ENCODE measurements at places on chromosomes 16 and 17.

DNA sequence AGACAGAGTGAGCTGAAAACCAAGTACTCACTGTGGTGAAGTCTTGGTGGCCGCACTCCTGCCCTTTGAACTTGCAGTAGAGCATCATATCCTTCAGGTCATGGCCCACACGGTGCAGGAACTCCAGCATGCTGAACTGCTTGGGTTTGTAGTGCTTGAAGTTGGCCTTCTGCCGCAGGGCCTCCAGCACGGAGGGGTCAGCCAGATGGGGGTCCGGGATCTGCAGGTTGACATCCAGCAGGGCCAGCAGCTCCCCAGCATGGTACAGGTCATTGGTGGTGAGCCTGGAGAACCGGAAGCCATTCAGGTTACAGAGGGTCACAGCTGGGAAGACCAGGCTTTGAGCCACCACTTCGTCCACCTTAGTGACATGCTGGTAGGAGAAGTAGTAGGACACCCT lies 99.1 kb upstream of the CCL2 start:
- DNase-seq: no peak

DNA sequence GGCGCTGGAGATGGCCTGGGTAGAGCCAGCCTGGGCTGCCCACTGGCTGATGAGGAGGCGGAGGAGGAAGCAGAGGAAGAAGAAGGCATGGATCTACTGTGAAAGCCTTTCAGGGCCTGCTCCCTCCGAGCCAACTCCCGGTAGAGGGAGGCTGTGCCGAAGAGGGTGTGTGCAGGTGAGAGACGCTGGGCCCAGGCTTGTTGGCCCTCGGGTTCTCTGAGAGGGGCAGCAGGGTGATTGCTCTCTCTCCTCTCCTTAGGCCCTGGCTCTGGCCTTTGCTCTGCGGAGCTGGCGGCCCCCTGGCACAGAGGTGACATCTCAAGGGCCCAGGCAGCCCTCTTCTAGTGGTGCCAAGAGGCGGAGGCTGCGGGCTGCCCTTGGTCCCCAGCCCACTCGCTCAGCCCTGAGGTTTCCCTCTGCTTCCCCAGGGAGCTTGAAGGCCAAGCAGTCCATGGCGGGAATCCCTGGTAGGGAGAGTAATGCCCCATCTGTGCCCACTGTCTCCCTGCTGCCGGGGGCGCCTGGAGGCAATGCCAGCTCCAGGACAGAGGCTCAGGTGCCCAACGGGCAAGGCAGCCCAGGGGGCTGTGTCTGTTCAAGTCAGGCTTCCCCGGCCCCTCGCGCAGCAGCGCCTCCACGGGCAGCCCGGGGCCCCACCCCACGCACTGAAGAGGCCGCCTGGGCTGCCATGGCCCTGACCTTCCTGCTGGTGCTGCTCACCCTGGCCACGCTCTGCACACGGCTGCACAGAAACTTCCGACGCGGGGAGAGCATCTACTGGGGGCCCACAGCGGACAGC lies 3.6 kb downstream of the TP53I13 start:
- no peak for DNase-seq

DNA sequence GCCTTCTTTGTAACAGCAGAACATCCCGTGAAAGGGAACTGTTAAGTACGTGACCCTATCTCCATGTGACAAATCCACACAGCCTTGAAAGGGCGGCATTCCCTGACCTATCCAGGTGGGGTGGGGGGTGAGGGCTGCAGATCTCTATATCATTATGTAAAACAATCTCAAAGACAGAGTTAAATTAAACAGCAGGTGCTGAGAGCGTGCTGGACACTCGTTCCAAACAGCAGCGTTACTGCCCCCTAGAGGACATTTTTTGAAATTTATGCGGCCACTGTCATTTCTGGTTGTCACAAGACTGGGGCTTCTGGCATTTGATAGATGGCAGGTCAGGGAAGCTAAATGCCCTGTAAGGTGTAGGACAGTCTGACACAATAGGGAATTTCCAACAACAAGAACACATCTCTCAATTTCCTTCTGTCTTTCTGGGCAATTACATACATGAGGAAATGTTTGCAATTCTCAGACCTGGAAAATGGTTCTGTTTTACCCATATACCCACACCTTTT lies 6.7 kb upstream of the SLC25A39 start:
- DNase-seq: peak; percentile 62

DNA sequence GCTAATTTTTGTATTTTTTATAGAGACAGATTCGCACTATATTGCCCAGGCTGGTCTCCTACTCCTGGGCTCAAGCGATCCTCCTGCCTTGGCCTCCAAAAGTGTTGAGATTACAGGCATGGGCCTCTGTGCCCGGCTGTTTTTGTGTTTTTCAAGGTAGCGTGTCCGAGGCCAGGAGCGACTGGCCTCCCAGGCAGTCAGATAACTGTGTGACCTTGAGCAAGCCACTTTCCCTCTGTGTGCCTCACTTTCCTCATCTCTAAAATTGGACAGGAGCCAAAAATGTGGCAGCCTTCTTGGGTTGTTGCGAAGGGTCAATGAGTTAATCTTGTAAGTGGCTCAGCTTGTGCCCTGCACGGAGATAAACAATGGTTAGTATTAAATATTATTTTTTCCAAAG lies 2.4 kb downstream of the ABCC1 start:
- DNase-seq: no peak

GRCh38 chr17:77315551-77316190 lies 174.9 kb downstream of the SEC14L1 start:
- DNase-seq: no peak

GRCh38 chr16:29316761-29317183 lies 89.7 kb downstream of the NPIPB11 start:
- DNase-seq: no peak

- no peak for DNase-seq
Observed at GRCh38 chr17:35084987-35085386, 21.5 kb upstream of the RFFL start.

- no peak for DNase-seq
Observed at GRCh38 chr16:79253100-79253631, 347.4 kb downstream of the MAF start.

DNA sequence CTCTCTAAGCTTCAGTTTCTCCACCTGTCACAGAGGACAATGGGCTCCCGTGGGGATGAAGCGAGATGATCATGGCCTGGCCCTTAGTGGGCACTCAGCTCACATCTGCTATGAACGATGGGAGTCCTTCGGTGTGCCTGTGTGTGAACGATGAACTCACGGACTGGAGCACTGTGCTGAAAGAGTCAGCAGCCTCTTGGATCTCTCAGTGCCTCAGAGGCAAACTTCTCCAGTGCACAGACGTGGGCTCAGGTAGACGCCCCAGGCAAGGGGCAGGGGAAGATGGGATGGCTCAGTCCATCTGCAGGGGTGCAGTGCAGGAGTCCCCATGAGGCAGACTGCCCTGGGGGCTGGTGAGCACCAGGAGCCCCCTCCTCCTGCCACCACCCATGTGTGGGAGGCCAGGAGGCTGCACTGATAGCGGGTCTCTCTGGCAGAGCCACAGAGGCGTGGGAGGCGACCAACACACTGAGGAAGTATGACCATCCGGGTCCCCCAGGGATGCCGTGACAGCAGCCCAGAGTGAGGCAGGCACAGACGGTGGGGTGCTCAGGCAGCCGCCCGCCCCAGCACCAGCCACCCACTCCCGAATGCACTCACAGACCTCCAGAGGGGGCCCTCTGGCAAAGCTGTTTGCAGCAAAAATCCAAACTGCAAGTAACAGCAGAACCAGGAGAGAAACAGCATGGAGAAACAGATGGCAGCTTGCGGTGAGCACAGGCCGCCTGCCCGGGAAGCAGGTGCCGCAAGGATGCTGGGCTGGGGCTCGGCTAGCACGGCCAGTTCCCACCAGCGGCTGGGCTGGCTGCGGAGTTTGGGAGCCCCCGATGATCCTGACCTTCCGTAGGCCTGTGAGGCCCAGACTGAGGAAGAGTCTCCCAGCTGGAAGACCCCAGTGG lies 82.7 kb downstream of the RPH3AL start:
- DNase-seq: no peak

DNA sequence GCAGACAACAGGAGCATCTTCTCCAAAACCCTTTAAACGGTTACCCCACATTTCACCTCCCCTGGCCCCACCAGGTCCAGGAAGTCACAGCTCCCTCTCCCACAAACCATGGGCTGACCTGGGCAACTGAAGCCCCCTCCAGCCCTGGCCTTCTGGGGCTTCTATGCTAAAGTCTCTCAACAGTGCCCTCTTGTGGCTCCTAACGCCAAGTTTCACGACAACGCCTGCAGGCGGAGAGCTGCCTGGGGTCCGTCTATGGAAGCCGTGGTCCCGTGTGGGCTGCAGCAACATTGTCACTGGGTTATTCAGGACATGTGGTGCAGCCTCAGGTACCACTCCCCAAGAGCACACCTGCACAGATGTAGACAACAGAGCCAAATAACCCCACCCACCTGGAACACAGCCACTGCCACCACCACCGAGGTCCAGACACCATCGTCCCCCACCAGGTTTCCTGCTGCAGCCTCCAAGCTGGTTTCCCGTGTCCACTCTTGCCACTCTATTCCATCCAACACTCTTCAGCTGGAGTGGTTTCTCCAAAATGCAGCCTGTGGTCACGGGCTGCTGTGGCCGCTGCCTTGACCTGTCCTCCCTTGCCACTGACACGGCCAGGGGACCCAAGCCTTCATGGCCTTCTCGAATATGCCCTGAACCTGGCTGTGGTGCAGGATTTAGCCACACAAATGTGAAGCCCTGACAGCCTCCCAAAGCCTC lies 19.1 kb downstream of the C16orf95 start:
- DNase-seq: no peak

DNA sequence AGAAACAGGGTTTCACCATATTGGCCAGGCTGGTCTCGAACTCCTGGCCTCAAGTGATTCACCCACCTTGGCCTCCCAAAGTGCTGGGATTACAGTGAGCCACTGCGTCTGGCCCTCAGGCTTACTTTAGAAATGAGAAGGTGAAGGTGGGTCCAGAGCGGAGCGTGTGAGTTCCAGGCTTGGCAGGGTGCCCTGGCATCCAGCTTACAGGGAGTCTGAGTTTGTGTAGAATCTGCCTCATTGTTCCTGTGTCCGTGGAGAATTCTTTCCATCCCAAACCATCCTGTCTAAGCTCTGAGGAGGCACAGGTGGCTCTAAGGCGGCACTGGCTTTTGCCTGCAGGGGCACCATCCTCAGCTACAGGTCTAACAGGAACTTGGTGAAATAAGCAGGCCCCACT lies 50.6 kb downstream of the RAB11FIP3 start:
- DNase-seq: no peak

GRCh38 chr17:44310609-44311376 lies 2.4 kb downstream of the RUNDC3A start:
- DNase-seq: no peak

GRCh38 chr16:79756571-79756970 lies 156.0 kb upstream of the MAF start:
- no peak for DNase-seq

DNA sequence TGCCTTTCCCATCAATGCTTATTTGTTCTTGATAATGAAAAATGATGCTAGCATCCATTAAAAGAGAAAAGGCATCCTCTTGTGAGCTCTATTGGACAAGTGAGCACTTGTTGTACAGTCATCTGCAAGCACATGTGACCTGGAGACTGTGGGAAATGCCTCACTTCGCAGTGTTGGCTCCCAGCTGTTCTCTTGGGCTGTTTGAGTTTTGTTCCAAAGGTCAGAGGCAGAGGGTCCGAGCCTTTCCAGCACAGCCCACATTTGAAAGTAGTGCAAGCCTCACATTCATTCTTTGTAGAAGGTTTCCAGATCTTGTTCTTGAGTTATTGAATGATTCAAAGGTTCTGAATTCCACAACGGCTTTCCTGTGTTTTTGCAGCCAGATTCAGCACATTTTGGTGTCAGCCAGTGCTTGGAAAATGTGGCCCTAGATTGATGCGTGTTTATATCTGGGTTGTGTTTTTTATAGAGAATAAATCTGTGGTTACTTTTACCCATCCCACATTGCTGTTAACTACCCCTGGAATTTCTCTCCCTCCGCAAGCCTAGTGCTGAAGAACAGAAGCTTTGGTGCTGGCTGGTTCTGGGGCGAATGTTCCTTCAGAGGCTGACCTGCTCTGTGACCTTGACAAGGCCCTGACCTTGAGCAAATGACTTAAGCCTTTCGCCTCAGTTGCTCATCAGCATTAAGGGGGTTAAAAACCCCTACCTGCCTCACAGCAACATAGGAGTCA lies 49.8 kb downstream of the CDH1 start:
- DNase-seq: no peak

DNA sequence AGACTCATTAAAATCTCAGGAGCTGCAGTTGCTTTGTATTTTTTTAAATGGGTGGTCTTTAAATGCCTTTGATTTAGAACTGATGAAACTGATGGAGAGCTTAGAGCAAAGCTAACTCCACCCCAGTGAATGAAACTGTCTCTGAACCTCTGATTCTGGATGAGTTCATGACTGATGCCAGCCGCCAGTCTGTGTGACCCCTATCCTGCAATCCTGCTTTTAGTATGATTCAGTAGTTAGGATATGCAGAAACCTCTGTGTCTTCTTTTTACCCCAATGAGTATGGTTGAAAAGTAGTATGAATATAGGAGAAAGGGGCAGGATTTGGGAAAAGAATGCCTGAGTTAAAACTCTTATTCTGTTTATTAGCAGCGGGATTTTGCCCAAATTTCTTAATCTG lies 12.3 kb upstream of the SALL1 start:
- no peak for DNase-seq

DNA sequence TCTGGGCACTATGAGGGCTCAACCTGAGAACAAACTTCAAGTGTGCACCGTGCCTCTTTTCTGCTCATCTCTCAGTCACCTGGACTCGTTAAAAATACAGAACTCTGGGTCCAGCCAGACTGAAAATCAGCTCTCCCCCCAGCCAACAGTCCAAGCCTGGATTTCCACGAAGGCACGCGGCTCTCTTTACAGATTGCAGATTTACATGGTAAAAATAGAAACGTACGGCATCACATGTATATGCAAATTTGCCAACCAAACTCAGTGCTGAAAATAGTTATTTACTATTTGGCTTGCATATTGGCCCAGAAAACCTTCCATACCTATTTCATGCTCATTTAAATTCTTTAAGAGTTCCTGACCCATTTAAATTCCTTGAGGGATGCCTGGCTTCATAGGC lies 315.8 kb downstream of the MAF start:
- DNase-seq: no peak

DNA sequence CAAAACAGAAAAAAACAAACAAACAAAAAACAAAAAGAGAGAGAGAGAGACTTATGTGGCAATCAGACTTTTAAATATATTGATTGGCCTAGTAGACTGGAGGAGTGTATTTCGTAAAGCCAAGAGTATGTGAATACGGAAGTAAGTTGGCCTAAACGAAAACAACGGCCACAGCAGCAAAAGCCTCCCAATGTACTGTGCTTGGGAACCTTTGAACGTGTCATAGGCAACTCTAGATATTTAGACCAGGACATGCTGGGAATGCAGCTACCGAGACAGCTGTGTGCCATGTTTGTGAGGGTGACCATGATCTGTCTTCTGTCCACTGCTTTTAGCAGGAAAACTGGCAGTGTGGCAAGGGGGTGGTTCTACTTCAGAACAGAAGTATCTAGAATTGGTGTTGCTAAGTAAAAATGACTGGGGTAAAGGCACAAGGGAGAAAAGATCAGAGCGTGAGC lies 7.4 kb downstream of the MAF start:
- no peak for DNase-seq

GRCh38 chr17:35423761-35424160 lies 8.5 kb downstream of the SLFN12 start:
- DNase-seq: no peak

DNA sequence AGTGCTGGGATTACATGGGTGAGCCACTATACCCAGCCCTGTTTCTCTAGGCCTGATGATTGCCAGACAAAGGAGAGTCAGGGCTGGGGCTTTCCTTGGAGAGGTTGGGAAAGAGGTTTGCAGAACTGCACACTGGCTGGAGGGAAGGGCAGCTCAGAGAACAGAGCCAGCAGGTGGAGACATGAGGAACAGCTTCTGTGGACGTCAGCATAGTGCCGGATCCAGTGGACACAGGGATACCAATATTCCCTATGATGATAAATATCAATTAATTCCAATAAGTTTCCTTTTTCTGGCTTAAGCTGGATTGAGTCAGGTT lies 43.2 kb upstream of the SCNN1B start:
- no peak for DNase-seq

Data from stimulated activated CD4-positive, alpha-beta T cell treated with anti-CD3 and anti-CD28 coated beads, TNF-alpha, amount 100 ng/mL, for 24 hours (primary cell).